ENCODE measurements at places on chromosomes 1 and 21.

GRCh38 chr1:114181356-114181755, 27.7 kb upstream of the SYT6 start:
- no peak for DNase-seq

- DNase-seq = no peak
Measured at GRCh38 chr1:84539972-84540371, 33.6 kb upstream of the GNG5 start.

GRCh38 chr1:114511032-114511785, at the start of gene TRIM33:
Gene TRIM33 (minus strand): TSS chr1:114511203. CDS start chr1:114511076, 127 bp downstream.
- no peak for DNase-seq

DNA sequence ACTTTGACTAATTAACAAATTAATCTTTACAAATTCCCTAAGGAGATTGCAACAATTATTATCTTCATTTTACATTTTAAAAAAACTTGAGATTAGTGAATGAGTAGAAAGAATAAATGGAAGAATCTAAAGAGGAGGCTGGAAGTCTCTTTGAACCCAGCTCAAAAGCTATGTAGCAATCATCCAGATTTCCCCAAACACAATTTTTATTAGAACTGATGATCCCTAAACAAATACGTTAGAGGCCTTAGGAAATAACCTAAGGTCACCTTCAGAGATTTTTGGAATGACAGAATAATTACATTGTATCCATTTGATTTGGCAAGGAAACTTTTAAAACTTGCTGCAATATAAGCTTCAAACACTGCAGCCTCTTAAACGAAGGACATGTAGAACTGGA, 242.4 kb upstream of the LYPLAL1 start:
- no peak for DNase-seq
